Cortex of kidney (tissue), 1 donor: ENCODE measurements at places on chromosomes 1 and 21.

GRCh38 chr1:20626524-20626923 lies 6.7 kb upstream of the PINK1 start:
- DNase-seq, result no peak

- DNase-seq, result no peak
Observed at GRCh38 chr1:66984491-66984890, 59.7 kb downstream of the MIER1 start.

GRCh38 chr1:25239681-25240541 lies 7.3 kb downstream of the RSRP1 start:
- no peak for DNase-seq

GRCh38 chr1:212060632-212061472 lies 25.3 kb downstream of the DTL start:
- no peak for DNase-seq
